ENCODE measurements at places on chromosomes 6 and 20. TPM values are rescaled to one million over a fixed set of nuclear protein-coding genes. Genes with fewer than 3 reads are reported as not detected.

RCAN2 gene
- total RNA-seq, result not detected

OLIG3 gene
- not detected for total RNA-seq

F13A1 gene
- not detected for total RNA-seq

OR2J3 gene
- not detected for total RNA-seq

NRSN1 gene
- total RNA-seq, result not detected

All from A549 treated with RU486 at 1 μM for 4 hours (cell line).